HCEC 1CT (cell line): ENCODE measurements at places on chromosomes 4 and X.

- no peak for DNase-seq
Observed at GRCh38 chr4:94852616-94853015, 94.9 kb downstream of the BMPR1B start.

- no peak for DNase-seq
Observed at GRCh38 chrX:31024866-31025265, 47.0 kb downstream of the FTHL17 start.

DNA sequence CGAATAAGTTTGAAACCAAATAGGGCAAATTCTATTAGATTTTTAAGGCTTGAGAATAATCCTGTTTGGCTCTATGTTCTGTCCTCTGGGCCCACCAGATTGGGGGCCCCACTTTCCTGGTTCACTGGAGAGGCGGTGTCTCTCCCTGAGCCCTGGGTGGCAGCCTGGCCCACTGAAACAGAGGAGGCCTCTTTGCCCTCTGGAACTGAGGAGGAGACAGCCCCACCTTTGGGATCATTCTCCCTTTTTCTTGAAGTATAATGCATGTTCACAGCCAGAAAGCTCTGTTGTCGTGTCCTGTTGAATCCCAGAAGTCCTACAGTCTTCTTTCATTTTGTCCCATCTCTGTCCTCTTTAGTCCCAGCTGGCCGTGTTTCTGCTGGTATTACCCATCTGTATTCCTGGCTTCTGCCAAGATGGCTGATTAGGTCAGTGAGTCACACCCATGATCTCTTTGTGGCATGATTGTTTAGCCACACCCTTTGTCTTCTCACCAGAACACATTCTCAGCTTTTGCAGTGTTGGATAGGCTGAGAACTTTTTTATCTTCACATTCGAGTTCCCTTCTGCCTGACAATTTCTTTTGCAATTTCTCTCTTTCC lies 8.1 kb upstream of the TBC1D25 start:
- peak; percentile 74 for DNase-seq

GRCh38 chr4:69104719-69105275 lies 8.5 kb downstream of the UGT2B7 start:
- no peak for DNase-seq

- no peak for DNase-seq
Observed at GRCh38 chr4:39280770-39281169, 85.4 kb downstream of the RFC1 start.

DNA sequence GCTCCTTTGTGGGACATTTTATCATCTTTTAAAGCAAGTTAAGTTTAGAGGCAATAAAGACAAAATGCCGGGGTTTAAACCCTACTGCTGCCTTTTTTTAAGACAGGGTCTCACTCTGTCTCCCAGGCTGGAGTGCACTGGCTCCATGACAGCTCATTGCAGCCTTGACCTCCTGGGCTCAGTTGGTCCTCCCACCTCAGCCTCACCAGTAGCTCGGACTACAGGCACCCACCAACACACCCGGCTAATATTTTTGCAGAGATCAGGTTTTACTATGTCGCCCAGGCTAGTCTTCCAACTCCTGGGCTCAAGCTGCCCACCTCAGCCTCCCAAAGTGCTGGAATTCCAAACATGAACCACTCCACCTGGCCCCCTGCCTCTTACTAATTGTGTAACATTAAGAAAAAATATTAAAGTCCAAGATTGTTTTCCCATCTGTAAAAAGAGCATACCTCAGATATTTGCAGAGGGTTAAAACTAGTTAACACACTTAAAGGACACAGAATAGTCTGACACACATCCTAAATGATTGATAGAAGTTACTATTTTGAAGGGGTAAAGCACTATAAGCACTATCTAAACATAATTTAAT lies 9.8 kb downstream of the HNRNPD start:
- DNase-seq: no peak

DNA sequence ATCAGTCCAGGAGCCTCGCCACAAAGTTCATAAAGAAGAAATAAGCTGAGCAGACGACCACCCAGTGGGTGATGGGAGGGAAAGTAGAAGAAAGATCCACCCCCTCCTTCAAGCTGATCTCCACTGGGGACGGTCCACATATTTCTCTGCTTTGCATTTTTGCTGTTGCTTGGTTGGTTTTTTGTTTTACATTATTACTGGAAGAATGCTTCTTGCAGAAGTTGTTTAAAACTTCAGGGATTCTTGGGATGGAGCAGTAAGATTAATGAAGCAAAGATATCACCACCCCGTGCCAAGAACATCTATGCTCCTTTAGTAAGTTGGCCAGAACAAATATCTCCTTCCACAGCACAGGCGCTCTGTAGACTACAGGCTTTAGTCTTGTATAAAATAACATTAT lies 30.1 kb downstream of the LGI2 start:
- DNase-seq: no peak

DNA sequence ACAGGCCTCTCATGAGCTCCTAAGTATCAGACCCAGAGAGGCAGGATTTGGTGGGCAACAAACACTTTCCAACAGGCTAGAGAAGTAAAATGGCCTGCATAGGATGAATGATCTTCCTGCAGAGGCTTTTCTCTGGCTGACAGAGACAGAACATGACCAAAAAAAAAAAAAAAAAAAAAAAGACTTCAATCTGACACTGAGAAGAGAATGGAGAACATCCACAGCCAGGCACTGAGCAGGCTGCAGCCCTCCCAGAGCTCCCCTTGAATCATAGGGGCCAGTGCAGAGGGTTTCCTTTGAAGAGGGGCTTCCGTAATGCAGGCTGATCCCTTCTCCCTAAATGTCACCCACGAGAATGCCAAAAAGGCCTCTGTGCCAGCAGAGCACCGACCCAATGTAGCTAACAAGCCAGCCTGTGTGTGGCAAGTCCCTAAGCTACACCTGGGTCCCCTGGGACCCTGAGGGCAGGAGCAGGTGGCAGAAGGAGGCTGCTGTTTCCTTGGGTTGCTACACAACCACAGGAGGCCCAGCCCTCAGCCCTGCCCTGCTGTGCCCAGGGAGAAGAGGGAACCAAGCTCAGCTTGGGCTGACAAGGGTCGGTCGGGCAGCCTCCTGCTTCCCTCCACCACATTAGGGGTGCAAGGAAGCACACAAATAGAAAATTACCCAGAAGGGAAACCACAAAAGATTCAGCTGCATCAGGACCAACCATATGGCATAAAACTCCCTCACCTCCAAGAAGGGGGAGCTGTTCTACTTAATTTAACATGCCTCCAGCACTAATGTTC lies 55.6 kb downstream of the MAP7D2 start:
- DNase-seq: no peak

DNA sequence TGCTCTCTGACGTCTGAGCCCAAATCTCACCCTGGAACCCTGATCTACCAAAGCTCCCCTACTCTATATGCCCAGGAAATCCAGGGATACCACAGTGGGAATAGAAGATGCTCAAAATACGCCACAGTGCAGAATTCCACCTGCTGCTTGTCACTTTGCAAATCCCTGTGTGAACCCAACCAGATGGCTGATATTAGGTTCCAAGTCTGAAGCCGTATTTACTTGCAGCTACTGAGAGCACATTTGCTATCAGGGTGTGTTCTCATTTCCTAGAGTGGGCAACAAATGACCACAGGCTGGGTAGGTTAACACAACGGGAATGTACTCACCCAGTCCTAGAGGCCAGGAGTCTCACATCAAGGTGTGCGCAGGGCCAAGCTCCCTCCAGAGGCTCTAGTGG lies 126.8 kb downstream of the MXRA5 start:
- no peak for DNase-seq

- peak; percentile 57 for DNase-seq
Observed at GRCh38 chr4:6909113-6909969, at the start of gene TBC1D14. Gene TBC1D14 (plus strand): TSS chr4:6909826. CDS start chr4:6923390, 13,564 bp downstream.

- no peak for DNase-seq
Observed at GRCh38 chr4:107616838-107617389, 103.1 kb downstream of the PAPSS1 start.

- DNase-seq: no peak
Observed at GRCh38 chr4:68410643-68411042, 36.6 kb upstream of the TMPRSS11E start.

GRCh38 chr4:2848449-2848848 lies 4.8 kb downstream of the ADD1 start:
- DNase-seq: no peak

DNA sequence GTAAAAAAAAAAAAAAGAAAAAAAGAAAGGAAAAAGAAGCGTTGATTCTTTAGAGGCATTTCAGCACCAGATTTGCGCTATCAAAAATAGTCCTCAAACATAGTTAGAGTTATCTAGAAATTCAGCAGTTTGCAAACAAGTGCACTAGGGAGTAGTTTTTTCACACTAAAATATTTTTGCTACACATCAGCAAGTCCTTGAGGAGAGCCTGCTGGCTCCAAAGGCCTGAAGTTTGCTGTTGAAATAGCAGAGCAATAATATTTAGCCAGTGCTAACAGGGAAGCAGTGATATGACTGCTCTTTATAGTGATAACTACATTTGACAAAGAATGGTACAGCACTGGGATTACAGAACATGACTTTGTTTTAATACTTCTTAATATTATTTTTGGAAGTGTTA lies 472.2 kb downstream of the PCDH7 start:
- DNase-seq: no peak

DNA sequence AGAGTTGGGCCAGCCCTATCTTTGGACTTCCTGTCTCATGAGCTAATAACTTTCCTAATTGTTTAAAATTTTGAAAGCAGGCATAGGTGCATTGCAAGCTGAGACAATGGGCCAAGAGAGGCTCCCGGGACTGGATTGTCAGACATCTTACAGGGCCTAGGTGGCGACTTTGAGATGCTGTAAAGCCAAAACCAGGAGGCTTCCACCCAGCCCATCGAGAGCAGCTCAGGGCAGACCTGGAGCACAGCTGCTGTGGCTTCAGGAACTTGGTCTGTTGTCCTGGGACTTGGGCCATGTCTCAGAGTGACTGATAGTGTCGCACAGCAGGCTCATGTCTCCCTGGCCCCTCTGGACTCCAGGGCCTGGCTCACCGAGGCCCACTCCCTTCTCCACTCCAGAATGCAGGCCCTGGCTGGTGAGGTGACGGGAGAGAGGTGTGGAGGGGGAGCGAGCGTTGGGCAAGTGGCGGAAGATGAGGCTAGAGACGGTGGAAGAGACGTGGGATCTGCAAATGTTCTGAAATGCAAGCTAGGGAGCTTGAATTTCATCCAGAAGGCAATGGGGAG lies 24.1 kb upstream of the MTM1 start:
- DNase-seq: peak; percentile 9

GRCh38 chr4:79661196-79661595 lies 253.2 kb upstream of the GK2 start:
- DNase-seq: no peak

- DNase-seq: no peak
Observed at GRCh38 chr4:102641793-102642192, 119.0 kb downstream of the MANBA start.

GRCh38 chr4:156615066-156615531 lies 356.5 kb downstream of the PDGFC start:
- DNase-seq: peak; percentile 49

- no peak for DNase-seq
Observed at GRCh38 chr4:18454349-18454748, 432.8 kb upstream of the LCORL start.

- DNase-seq: no peak
Observed at GRCh38 chr4:82681754-82682153, 116.8 kb downstream of the SCD5 start.

- peak; percentile 41 for DNase-seq
Observed at GRCh38 chr4:54050214-54050904, 14.0 kb downstream of the CHIC2 start.

GRCh38 chr4:40289366-40290188 lies 45.6 kb upstream of the CHRNA9 start:
- DNase-seq: no peak

- no peak for DNase-seq
Observed at GRCh38 chrX:11422525-11422857, 129.3 kb downstream of the AMELX start.

DNA sequence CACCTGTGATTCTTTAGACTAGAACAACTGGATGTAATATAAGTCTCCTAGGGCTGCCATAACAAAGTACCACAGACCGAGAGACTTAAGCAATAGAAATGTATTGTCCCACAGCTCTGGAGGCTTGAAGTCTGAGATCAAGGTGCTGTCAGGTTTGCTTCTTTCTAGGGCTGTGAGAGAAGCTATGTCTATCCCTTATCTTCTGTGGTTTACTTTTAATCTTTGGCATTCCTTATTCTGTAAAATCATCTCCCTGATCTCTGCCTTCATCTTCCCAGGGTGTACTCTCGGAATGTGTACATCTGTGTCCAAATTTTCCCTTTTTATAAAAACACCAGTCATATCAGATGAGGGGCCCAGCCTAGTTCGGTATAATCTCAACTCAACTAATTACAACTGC lies 10.3 kb upstream of the HOPX start:
- no peak for DNase-seq

- no peak for DNase-seq
Observed at GRCh38 chr4:54447304-54447703, 210.5 kb upstream of the KIT start.

DNA sequence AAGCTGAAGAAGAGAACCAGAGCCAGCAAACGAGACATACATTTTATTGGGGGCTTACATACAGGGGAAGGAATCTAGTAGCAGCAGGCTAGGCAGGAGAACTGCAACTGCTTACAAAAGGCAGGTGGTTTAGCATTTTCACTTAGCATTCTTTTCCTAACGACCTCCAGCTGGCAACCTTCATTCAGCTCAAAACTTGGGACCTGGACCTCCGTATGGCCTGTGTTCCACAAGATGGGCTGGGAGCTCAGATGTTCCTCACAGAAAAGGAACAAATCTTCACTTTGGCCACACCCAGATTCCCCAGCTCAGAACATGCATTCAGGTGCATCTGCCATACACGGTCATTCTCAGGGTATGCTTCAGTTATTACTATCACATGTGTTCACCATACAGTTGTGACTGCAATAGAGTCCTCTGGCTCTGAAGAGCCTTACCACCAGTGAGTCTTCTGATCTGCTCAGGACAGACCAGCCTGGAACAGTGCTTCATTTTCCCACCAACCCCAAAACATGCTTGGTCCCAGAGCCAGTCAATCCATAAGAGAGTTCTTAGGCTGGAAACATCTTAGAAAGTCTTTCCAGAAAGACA lies 29.6 kb upstream of the AP1AR start:
- DNase-seq: no peak
